ENCODE measurements at places on chromosomes 2 and 18. TPM values are rescaled to one million over a fixed set of nuclear protein-coding genes. Genes with fewer than 3 reads are reported as not detected.

- H3K4me1 ChIP-seq, result peaks cover 56% of the 10 kb centered on the region
- peak; percentile 61 for DNase-seq
- peak overlapping the region; percentile 68 for H3K27ac ChIP-seq
- H3K4me3 ChIP-seq, result peak overlapping the region; percentile 82
Observed at GRCh38 chr2:9779596-9780264, 63.5 kb upstream of the TAF1B start.

DNA sequence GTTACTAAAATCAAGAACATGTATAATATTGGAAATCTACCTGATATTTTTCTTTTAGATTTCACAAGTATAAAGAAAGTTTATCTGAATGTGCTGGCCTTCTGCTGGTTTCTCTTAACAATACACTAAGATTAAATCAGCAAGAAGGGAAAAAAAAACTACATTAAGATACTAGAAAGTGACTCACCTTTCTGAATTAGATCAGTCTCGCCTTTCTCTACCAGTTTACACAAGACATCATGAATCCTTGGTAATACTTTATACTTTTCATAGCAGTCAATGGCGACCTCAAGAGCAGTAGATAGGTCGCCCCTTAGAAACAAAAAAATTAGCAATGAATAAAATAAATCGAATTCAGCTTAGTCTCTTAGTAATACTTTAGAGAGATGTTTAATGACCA is 61.2 kb downstream of the LRPPRC start:
- H3K4me3 ChIP-seq, result peak overlapping the region; percentile 35
- peak overlapping the region; percentile 69 for H3K27ac ChIP-seq
- peaks cover 21% of the 10 kb centered on the region for H3K36me3 ChIP-seq
- DNase-seq, result no peak
- no peaks in the 10 kb centered on the region for H3K27me3 ChIP-seq
- peaks cover 40% of the 10 kb centered on the region for H3K4me1 ChIP-seq

DNA sequence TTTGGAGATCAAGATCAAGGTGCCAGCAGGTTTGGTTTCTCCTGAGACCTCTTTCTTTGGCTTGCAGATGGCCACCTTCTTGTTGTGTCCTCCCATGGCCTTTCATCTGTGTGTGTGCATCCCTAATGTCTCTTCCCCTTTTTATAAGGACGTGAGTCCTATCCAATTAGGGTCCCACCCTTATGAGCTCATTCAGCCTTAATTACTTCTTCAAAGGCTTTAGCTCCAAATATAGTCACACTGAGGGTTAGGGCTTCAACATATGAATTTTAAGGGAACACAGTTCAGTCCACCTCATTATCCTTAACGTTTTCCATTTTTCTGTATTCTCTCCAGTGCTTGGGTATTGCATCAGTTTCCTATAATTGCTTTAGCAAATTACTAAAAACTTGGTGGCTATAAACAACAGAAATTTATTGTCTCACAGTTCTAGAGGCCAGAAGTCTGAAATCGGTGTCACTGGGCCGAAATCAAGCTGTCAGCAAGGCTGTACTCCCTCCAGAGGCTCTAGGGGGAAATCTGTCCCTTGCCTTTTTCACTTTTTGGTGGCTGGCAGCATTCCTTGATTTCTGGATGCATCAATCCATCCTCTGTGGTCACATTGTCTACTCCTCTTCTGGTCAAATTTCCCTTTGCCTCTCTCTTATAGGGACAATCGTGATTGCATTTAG is 34.1 kb downstream of the CDC42EP3 start:
- H3K4me3 ChIP-seq, result no peak overlapping the region
- peaks cover 6% of the 10 kb centered on the region for H3K36me3 ChIP-seq
- no peaks in the 10 kb centered on the region for H3K27me3 ChIP-seq

DNA sequence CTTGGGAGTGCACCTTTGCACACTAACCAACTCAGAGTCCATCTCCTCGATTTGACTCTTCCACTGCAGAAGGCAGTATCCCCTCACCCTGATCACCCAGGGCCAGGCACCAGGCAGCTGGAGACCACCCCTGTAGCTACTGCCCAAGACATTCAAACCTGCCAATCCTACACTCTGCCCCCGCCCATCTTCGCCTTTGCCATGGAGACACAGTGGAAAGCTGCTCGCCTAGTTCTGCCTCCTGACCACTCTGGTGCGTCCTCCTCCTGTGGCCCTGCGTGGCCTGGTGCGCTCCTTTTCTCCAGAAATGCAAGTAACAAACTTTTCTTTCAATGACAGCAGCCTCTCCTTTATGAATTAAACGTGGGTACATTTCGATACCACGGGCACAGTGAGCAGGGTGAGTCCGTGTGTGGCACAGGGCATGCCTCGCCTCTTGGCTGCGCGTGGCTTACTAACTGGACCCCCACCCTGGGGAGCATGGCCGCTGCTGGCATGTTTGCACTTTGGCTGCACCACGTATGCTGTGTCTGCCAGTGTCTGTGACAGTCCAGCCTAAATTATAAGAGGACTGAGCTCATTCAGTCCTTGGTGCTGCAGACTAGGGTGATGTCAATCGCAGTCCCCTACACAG is 47.6 kb downstream of the LONRF2 start:
- no peak for DNase-seq
- H3K27ac ChIP-seq, result no peak overlapping the region
- no peak overlapping the region for H3K4me3 ChIP-seq
- no peaks in the 10 kb centered on the region for H3K4me1 ChIP-seq

GRCh38 chr2:239012936-239013677 is 165.2 kb downstream of the TWIST2 start:
- no peak for DNase-seq
- no peak overlapping the region for H3K27ac ChIP-seq
- no peaks in the 10 kb centered on the region for H3K36me3 ChIP-seq
- H3K27me3 ChIP-seq, result peaks cover 19% of the 10 kb centered on the region
- H3K4me3 ChIP-seq, result no peak overlapping the region

- no peak for DNase-seq
- no peak overlapping the region for H3K4me3 ChIP-seq
- H3K36me3 ChIP-seq, result no peaks in the 10 kb centered on the region
- peaks cover 8% of the 10 kb centered on the region for H3K27me3 ChIP-seq
- H3K27ac ChIP-seq, result no peak overlapping the region
- H3K4me1 ChIP-seq, result no peaks in the 10 kb centered on the region
Observed at GRCh38 chr2:118374974-118375755, 286.9 kb downstream of the INSIG2 start.

- peaks cover 12% of the 10 kb centered on the region for H3K4me1 ChIP-seq
- H3K4me3 ChIP-seq, result no peak overlapping the region
- no peak overlapping the region for H3K27ac ChIP-seq
- H3K27me3 ChIP-seq, result no peaks in the 10 kb centered on the region
Observed at GRCh38 chr18:31954349-31954748, 11.4 kb upstream of the TRAPPC8 start.

- H3K4me1 ChIP-seq, result no peaks in the 10 kb centered on the region
- H3K27ac ChIP-seq, result no peak overlapping the region
- no peaks in the 10 kb centered on the region for H3K27me3 ChIP-seq
- no peak for DNase-seq
Observed at GRCh38 chr2:142786918-142787702, 90.4 kb upstream of the KYNU start.

DNA sequence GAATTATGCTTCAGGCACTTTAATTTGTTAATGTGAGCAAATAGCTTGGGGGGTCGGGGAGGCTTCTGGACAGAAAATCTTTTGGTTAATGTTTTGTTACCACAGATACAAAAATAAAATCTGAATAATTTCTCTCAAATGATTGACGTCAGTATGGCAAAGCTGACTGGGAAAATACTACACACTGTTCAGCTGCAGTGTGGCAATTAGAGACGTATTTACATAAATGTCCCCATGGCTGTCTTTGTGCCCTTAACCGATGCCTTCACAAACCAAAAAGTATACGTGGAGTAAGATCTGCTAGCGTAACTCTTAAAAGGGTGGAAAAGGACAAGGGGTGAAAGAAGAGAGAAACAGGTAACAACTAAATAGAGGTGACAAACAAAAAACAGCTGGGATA is 83.4 kb downstream of the ACTR2 start:
- H3K4me3 ChIP-seq, result no peak overlapping the region
- H3K36me3 ChIP-seq, result no peaks in the 10 kb centered on the region
- no peaks in the 10 kb centered on the region for H3K27me3 ChIP-seq
- peaks cover 6% of the 10 kb centered on the region for H3K4me1 ChIP-seq

DNA sequence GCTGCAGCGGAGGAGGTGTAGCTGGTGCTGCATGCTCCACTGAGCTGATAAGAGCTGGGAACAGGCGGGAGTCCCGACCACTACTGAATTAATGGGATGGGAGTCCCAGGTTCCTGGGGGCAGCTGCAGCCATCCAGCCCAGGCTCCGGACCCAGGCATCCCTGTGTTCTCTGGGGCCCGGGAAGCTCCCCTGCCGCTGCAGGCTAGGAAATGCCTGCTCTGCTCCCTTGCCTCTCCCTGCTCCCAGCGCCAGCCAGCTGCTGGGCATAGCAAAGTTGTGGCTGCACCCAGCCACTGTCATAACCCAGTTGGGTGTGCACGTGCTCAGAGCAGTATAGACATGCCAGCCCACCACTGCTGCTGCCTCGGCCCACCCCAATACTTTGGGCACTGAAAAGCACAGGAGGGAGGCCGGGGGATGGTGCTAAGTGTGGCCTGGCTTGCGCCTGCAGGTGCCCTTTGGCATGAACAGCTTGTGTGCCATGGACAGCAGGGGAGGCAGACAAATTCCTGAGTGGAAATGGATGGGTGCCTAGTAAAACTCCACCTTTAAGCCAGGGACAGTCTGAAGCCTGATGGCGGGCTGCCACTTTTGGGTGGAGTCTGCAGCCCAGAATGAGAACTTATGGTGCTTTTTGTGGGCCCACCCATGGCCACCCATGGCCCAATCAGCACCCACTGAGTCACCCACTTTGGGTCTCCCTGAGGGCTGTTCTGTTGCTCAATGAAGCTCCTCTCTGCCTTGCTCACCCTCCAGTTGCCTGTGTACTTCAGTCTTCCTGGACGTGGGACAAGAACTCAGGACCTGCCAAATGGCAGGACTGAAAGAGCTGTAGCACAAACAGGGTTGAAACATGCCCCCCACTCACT is 219.3 kb upstream of the TMEFF2 start:
- no peak overlapping the region for H3K4me3 ChIP-seq
- H3K27me3 ChIP-seq, result no peaks in the 10 kb centered on the region
- H3K36me3 ChIP-seq, result no peaks in the 10 kb centered on the region
- H3K27ac ChIP-seq, result no peak overlapping the region
- no peak for DNase-seq

DNA sequence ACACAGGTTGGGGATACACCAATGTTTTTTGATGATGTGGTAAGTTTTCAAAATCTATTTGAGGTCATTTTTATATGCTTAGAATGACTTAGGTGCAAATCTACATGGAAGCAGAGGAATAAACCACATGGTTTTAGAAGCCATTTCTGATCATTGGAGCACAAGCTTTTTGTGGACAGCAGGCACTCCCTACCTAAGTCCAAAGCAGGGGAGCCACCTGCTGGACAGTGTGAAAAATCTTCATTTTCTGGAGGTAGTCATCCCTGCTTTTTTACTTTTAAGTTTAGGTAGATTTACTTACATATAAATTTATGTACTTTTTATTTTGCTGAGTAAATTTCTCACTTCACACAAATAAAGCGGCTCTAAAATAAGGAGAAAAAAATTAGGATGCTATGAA is 323.2 kb downstream of the PLCL1 start:
- no peaks in the 10 kb centered on the region for H3K36me3 ChIP-seq
- no peak overlapping the region for H3K4me3 ChIP-seq
- H3K4me1 ChIP-seq, result peaks cover 6% of the 10 kb centered on the region
- DNase-seq, result peak; percentile 40
- H3K27ac ChIP-seq, result no peak overlapping the region

- DNase-seq, result no peak
- H3K36me3 ChIP-seq, result no peaks in the 10 kb centered on the region
- peaks cover 9% of the 10 kb centered on the region for H3K4me1 ChIP-seq
- H3K4me3 ChIP-seq, result no peak overlapping the region
- no peaks in the 10 kb centered on the region for H3K27me3 ChIP-seq
- no peak overlapping the region for H3K27ac ChIP-seq
Observed at GRCh38 chr18:62357079-62357719, 32.1 kb downstream of the TNFRSF11A start.

- H3K36me3 ChIP-seq, result no peaks in the 10 kb centered on the region
- H3K4me3 ChIP-seq, result no peak overlapping the region
- no peaks in the 10 kb centered on the region for H3K27me3 ChIP-seq
- DNase-seq, result no peak
Observed at GRCh38 chr2:159202568-159203071, 83.9 kb downstream of the WDSUB1 start.

DNA sequence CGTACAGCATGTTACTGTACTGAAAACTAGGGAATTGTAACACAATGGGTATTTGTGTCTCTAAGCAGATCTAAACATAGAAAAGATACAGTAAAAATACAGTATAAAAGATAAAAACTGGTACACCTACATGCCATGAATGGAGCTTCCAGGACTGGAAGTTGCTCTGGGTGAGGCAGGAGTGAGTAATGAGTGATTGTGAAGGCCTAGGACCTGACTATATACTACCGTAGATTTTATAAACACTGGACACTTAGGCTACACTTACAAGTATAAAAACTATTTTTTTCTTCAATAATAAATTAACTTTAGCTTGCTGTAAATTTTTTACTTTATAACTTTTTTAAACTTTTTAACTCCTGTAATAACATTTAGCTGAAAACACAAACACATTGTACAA is 324.4 kb upstream of the TNP1 start:
- H3K4me3 ChIP-seq, result no peak overlapping the region
- no peaks in the 10 kb centered on the region for H3K36me3 ChIP-seq

- no peaks in the 10 kb centered on the region for H3K4me1 ChIP-seq
- no peaks in the 10 kb centered on the region for H3K36me3 ChIP-seq
- no peak for DNase-seq
- H3K27ac ChIP-seq, result no peak overlapping the region
- peaks cover 6% of the 10 kb centered on the region for H3K27me3 ChIP-seq
Observed at GRCh38 chr2:225326969-225327368, 72.5 kb upstream of the NYAP2 start.

- no peaks in the 10 kb centered on the region for H3K4me1 ChIP-seq
- no peaks in the 10 kb centered on the region for H3K36me3 ChIP-seq
- no peak for DNase-seq
- H3K27ac ChIP-seq, result no peak overlapping the region
- H3K4me3 ChIP-seq, result no peak overlapping the region
Observed at GRCh38 chr2:221268631-221269030, 303.5 kb downstream of the EPHA4 start.

ANKRD62 gene
- total RNA-seq, result not detected

MAP3K19 gene
- total RNA-seq, result not detected

MDH1 gene
- 171 TPM for total RNA-seq

BOK gene
- 0.10 TPM for total RNA-seq

THSD7B gene
- total RNA-seq, result 0.19 TPM

EEF1B2 gene
- total RNA-seq, result 1,125 TPM

PXDN gene
- 0.25 TPM for total RNA-seq

KIF3C gene
- 4.2 TPM for total RNA-seq

PUM2 gene
- 109 TPM for total RNA-seq

SERPINB2 gene
- not detected for total RNA-seq

ASB18 gene
- not detected for total RNA-seq

SERPINB10 gene
- total RNA-seq, result 2.8 TPM

FIGLA gene
- not detected for total RNA-seq

DLGAP1 gene
- total RNA-seq, result 0.51 TPM

MTHFD2 gene
- 624 TPM for total RNA-seq
